ENCODE measurements at places on chromosomes 7 and 10. TPM values are rescaled to one million over a fixed set of nuclear protein-coding genes. Genes with fewer than 3 reads are reported as not detected.
A peak's percentile ranks its signal among the peaks of the same experiment; 100 is the strongest.

DNA sequence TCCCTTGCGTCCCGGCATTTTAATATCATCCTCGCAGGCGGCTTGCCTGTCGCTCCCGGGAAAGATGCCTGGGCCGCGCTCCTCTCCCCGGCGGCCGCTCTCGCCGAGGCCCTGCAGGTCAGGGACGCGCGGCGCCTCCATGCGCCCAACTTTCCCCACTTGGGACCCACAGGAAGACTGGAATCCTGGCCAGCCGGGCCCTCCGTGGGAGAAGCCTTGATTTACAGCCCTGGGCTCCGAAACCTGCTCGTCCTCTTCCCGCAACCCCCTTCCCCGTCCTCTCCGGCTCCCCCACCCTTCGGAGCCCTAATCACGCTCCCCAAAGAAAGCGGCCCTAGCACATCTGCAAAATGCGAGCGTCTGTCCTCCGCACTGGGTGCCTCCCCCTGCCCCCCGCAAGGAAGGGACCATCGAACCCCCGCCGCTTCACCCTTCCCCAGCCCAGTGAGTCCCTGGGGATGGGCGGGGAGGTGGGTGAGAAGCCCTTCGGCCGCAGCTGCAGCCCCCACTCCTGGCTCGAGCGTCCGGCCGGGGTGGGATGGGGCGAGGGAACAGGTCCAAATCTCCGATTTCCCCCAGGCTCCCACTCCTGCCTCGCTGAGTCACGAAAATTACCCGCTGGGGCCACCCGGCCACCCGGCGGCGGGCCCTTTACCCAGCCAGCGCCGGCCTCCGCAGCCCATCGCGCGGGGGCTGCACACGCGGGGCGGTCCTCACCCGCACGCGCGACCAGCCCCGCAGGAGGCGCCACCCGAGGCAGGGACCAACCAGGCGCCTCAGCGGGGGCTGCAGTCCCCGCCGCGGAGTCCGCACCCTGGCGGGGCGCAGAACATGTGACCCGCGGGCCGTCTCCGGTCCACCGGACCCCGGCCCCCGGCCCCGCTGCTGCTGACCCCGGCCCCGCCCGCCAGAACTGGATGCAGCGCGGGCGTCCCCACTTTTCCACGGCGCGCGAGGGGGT, 695 bp downstream of the HSPA12A start:
- no peak for DNase-seq
- peaks cover 5% of the 10 kb centered on the region for H3K27me3 ChIP-seq
- no peak overlapping the region for H3K27ac ChIP-seq
- no peaks in the 10 kb centered on the region for H3K36me3 ChIP-seq

DNA sequence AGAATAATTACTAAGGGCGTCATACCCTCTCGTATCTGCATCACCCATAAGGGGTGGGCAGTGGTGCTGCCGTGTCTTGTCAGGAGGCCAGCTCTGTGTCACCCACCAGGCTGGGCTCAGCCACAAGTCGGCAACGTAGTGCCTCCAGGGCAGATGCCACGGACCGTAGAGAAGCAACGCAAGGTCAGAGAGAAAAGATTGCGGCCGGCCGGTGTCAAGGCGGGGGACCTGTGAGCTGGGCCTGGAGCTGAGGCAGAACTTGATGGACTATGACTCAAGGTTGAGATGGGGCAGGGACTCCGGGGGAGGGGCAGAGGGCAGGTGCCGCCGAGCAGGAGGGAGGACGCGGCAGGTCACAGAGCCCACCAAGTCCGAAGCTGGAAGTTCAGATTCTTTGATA, 29.5 kb downstream of the FOXK1 start:
- no peak for DNase-seq
- no peak overlapping the region for H3K27ac ChIP-seq
- peaks cover 2% of the 10 kb centered on the region for H3K36me3 ChIP-seq
- no peak overlapping the region for H3K4me3 ChIP-seq
- no peaks in the 10 kb centered on the region for H3K27me3 ChIP-seq
- no peaks in the 10 kb centered on the region for H3K4me1 ChIP-seq

DNA sequence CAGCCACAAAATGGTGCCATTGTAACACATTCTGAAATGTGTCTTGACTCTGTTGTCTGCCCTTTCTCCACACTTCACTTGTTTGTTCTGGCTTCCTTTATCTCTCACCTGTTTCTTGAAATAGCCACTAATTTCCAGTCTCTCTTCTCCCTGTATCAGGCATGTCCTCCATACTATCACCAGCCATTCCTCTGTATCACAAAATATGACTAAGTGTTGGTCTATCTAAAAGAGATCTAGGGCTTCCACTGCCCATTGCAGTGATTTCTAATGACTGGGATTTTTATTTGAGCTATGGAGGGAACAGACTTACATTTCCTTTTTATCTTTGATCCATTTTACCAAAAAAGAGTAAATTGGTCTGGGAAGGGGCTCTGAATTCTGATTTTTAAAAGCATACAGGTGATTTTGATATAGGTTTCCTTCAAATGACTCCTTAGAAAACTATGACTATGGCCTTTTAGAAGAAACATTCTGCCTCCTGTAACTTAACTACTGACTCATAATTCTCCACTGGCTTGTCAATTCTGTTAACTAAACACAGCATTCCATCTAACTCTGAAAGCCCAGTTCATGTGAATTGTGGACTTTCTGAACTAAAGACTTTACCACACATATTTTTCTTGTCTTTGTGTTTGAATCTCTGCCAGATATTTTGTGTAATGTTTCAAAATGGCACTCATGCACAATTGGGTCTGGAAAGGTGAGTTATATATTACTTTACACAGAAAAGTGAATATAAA, 1121.4 kb downstream of the XPNPEP1 start:
- no peak overlapping the region for H3K27ac ChIP-seq
- H3K36me3 ChIP-seq: no peaks in the 10 kb centered on the region
- H3K4me3 ChIP-seq: no peak overlapping the region
- no peaks in the 10 kb centered on the region for H3K27me3 ChIP-seq

DNA sequence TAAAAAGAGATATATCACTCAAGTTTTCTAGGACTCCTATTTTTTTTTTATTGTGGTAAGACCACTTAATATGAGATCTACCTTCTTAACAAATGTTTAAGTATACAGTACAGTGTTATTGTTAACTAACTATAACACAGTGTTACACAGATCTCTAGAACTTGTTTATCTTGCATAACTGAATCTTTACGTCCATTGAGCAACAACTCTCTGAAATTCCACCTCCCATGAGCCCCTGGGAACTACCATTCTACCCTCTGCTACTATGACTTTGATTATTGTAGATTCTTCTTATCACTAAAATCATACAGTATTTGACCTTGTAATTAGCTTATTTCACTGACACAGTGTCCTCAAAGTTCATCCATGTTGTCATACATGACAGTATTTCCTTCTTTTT, 22.5 kb upstream of the REEP3 start:
- no peak for DNase-seq
- no peak overlapping the region for H3K27ac ChIP-seq
- no peaks in the 10 kb centered on the region for H3K27me3 ChIP-seq
- H3K4me1 ChIP-seq: no peaks in the 10 kb centered on the region
- H3K36me3 ChIP-seq: no peaks in the 10 kb centered on the region
- H3K4me3 ChIP-seq: no peak overlapping the region

- H3K4me3 ChIP-seq: no peak overlapping the region
- H3K36me3 ChIP-seq: no peaks in the 10 kb centered on the region
- H3K27me3 ChIP-seq: no peaks in the 10 kb centered on the region
Measured at GRCh38 chr7:86600506-86601290, 43.0 kb upstream of the GRM3 start.

DNA sequence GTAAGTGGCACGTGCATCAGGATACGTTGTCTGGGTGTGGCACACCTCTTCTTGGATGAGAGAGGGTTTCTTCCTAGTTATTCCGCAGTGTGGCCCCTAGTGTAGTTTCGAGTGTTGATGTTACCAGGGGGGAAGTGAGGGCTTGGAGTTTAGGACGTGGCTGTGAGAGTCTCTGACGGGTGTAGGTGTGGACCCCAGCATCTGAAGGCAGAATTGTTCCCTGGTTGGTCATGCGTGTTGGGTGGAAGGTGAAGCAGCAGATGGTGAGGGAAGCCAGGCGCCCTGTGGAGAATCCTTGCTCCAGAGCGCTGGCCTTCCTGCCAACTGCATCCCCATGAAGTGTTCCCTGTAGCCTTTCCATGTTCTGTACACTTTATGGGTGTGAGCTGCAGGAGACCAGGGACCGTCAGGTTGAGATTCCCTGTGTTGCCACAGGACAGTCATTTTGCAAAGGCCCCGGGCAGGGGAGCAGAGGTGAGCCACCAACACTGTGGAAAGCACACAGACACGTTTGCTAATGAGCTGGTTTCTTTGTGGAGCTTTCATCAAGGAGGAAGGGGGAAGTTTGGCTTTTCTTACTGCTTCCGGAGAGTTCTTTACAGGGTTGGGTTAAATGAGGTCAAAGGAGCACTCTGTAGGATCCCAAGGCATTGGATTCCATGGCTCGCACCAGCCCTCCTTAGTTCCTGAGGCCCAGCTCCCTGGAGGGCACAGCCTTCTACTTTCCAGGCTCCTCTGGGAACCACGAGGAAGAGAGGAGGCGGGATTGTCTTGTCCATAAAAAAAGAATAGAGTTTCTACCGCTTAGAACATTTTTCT, 32.0 kb downstream of the TSPAN14 start:
- peaks cover 18% of the 10 kb centered on the region for H3K36me3 ChIP-seq
- no peaks in the 10 kb centered on the region for H3K4me1 ChIP-seq
- H3K27ac ChIP-seq: no peak overlapping the region
- no peak overlapping the region for H3K4me3 ChIP-seq
- H3K27me3 ChIP-seq: no peaks in the 10 kb centered on the region
- no peak for DNase-seq

GRCh38 chr10:80900661-80901060, 363.0 kb downstream of the SH2D4B start:
- H3K27me3 ChIP-seq: no peaks in the 10 kb centered on the region
- no peaks in the 10 kb centered on the region for H3K4me1 ChIP-seq
- H3K36me3 ChIP-seq: no peaks in the 10 kb centered on the region
- no peak overlapping the region for H3K27ac ChIP-seq
- H3K4me3 ChIP-seq: no peak overlapping the region

GRCh38 chr7:101402081-101402779, 39.6 kb downstream of the COL26A1 start:
- peak overlapping the region; percentile 16 for H3K4me3 ChIP-seq
- H3K27ac ChIP-seq: no peak overlapping the region
- peak; percentile 81 for DNase-seq
- H3K36me3 ChIP-seq: no peaks in the 10 kb centered on the region

GRCh38 chr7:117385363-117386109, 41.8 kb downstream of the ASZ1 start:
- H3K27me3 ChIP-seq: no peaks in the 10 kb centered on the region
- DNase-seq: peak; percentile 13
- no peak overlapping the region for H3K4me3 ChIP-seq
- no peak overlapping the region for H3K27ac ChIP-seq

DNA sequence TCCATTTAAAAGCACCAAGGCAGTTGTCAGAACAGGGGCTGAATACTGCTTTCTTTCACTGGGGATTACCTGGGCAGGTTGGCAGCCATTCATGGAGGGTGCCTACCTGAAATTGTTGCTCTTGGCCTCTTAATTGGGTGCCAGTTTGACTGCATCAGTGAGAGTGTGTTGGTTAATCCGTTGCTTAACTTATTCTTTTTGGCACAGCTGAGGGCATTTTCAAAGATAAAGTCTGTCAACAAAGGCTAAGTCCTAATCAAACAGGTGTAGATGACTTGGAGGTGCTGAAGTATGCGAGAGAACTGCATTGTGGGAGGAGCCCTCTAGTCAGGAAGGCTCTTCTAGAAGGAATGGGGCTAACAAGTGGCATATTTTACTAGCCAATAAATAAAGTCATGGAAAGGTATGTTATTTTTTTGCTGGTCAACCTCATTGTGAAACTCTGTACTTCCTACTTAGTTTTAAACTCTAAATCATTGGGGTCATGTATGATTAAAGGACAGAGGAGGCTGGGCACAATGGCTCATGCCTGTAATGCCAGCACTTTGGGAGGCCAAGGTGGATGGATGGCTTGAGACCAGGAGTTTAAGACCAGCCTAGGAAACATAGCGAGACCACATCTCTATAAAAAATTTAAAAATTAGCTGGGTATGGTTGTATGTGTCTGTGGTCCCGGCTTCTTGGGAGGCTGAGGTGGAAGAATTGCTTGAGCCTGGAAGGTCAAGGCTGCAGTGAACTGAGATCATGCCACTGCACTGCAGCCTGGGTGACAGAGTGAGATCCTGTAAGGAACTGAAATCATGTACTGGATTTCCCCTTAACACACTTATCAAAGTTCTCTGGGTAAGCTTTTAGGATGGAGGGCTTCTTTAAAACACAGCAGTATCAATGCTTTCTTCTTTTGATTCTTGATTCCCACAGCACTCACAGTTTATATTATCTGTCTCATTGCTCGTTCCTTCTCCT, 134.1 kb downstream of the LRMDA start:
- no peak overlapping the region for H3K4me3 ChIP-seq
- H3K27me3 ChIP-seq: no peaks in the 10 kb centered on the region
- H3K27ac ChIP-seq: no peak overlapping the region
- no peaks in the 10 kb centered on the region for H3K36me3 ChIP-seq

DNA sequence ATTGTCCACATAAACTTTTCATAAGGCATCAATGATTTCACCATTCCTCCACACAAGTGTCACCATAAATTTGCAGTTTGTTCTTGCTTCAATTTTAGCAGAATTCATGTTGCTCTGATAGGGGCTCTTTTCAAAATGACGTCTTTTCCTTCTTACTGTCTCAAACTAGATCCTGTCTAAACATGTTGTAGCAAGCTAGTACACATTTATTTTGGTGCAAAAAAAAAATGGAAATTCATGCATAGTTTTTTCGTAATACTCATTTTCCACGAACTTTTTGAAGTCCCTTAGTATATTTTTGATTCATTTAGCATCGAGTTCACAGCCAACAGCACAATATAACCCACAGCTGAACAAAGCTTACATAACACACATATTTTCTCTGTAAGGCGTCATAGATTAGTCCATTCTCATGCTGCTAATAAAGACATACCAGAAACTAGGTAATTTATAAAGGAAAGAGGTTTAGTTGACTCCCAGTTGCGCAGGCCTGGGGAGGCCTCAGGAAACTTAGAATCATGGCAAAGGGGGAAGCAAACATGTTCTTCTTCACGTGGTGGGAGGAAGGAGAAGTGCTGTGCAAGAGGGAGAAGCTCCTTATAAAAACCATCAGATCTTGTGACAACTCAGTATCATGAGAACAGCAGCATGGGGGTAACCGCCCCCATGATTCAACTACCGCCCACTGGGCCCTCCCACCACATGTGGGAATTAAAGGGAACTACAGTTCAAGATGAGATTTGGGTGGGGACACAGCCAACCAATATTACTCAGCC, 301.5 kb downstream of the CCDC3 start:
- no peaks in the 10 kb centered on the region for H3K4me1 ChIP-seq
- no peak overlapping the region for H3K4me3 ChIP-seq
- no peaks in the 10 kb centered on the region for H3K36me3 ChIP-seq
- no peak overlapping the region for H3K27ac ChIP-seq
- no peak for DNase-seq

GRCh38 chr7:36747280-36748016, 23.2 kb upstream of the AOAH start:
- H3K4me3 ChIP-seq: no peak overlapping the region
- no peaks in the 10 kb centered on the region for H3K4me1 ChIP-seq
- H3K36me3 ChIP-seq: no peaks in the 10 kb centered on the region
- no peak for DNase-seq
- no peak overlapping the region for H3K27ac ChIP-seq
- H3K27me3 ChIP-seq: no peaks in the 10 kb centered on the region

NOS3 gene
- total RNA-seq: 0.20 TPM

ARPC1A gene
- 132 TPM for total RNA-seq

JMJD1C gene
- 93.6 TPM for total RNA-seq

DTX2 gene
- total RNA-seq: 10.6 TPM

TWNK gene
- 27.3 TPM for total RNA-seq

ZNF804B gene
- total RNA-seq: 0.04 TPM

LRMDA gene
- 0.24 TPM for total RNA-seq
